ENCODE measurements at places on chromosomes 6 and 20. TPM values are rescaled to one million over a fixed set of nuclear protein-coding genes. Genes with fewer than 3 reads are reported as not detected.

Gene TGM3
- not detected for total RNA-seq

Gene ZC3H12D
- total RNA-seq: not detected

Gene TOX2
- total RNA-seq: 1.1 TPM

Gene CTAGE9
- total RNA-seq: not detected

Gene HLA-DPB1
- 2.3 TPM for total RNA-seq

Measured in smooth muscle cell of bladder (primary cell).